ENCODE measurements at places on chromosomes 2 and 18.

DNA sequence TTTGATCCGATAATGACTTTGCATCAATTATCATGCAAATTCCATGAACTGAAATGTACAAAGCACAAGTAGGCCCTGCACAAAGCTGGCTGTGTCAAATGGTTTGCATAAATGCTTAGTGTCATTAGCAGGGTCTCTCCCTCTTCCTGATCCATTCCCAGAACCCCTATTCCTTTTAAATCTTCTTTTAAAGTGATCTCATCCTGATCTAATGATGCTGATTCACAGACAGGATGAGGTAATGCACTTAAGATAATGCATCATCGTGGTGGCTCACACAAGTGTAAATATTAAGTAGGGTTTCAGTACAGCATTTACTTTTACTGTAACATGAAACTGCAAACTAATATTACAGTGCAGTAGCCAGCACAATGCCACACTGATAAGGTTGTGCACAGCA, 304.8 kb upstream of the SOX11 start:
- DNase-seq: no peak

DNA sequence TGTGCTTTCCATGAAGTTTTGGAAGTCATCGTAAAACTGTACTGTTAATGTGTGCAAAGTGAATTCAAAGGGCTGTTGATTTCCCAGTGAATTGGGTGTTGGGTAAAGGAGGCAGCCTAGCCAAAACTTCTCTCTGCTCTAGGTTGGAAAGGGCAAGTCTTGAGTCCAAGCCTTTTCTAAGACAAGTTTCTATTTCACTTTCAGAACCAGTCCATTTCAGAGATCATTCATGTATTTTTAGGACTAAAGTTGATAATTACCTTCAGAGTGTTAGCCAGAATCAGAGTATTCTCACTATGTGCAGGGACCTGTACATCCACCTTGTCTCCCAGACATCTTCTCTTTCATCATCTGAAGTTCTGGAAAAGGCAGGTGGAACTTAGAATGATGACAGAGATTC, 636.1 kb upstream of the KLHL29 start:
- no peak for DNase-seq

GRCh38 chr2:107001964-107002696, 116.2 kb upstream of the ST6GAL2 start:
- DNase-seq: no peak

DNA sequence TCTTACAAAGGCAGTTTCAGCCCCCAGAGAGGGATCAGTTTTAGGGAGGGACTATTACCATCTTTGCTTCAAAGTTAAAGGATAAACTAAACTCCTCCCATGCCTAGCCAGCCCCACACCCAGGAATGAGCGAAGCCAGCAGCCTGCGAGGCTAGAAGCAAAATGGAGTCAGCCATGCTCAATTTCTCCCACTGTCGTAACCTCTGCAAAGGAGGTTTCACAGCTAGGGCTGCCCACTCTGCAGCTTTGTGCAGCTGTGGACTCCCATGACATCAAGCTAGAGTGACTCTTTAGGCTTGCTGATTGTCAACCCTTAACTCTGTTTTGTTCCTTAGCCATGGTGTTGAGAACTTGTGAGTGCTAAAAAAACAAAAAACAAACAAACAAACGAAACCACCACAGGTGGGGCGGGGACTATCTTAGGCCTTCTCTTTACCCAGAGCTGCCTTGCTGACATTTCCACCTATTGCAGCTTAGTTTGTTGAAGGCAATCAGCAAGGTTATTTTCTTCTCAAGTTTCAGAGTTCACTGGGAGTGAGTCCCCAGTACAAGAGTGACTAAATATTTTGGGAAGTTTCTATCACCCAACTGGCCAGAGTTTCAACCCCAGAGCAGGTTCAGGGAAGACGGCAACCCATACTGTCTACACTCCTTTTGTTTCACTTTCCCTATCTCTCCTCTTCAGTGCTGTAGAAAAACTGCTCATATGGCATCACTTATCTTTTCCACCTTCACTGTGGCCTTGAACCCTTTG, 592.1 kb downstream of the XIRP2 start:
- DNase-seq: no peak

DNA sequence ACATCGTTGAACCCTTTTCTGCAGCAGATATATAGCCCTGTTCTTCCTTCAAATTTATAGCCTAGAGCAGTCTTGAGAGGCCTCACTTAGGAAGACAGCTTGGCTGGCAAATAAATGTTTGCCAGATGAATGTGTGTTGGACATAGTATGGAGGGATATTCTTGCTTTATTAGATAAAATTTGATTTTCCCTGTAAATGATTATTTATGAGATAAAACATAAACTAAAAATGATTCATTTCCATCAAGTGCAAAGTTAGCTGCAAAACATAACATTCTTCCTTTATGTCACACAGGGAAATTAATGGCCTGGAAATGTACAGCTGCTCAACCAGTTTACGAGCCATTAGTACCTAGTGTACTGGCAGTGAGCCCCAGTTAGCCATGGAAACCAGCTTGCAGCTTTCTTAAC, 82.5 kb downstream of the LIMS1 start:
- no peak for DNase-seq

DNA sequence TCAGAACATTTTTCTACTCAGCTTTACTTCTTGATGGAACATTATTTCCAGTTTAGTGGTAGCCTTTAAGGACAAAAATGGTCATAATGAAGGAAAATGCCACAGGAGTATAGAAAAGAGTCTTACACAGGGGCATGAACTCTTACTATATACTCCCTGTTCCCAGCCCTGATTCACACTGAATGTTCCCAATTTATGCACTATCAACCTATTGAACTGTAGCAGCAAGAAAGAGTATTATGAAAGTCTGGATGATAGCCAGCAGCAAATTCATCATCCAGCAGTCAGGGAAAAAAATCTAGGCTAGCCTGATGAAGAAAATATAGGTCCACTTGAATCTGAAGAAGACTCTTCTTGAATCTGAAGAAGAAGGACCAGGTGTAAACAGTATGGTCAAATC, 1170.3 kb upstream of the CHAC2 start:
- no peak for DNase-seq

DNA sequence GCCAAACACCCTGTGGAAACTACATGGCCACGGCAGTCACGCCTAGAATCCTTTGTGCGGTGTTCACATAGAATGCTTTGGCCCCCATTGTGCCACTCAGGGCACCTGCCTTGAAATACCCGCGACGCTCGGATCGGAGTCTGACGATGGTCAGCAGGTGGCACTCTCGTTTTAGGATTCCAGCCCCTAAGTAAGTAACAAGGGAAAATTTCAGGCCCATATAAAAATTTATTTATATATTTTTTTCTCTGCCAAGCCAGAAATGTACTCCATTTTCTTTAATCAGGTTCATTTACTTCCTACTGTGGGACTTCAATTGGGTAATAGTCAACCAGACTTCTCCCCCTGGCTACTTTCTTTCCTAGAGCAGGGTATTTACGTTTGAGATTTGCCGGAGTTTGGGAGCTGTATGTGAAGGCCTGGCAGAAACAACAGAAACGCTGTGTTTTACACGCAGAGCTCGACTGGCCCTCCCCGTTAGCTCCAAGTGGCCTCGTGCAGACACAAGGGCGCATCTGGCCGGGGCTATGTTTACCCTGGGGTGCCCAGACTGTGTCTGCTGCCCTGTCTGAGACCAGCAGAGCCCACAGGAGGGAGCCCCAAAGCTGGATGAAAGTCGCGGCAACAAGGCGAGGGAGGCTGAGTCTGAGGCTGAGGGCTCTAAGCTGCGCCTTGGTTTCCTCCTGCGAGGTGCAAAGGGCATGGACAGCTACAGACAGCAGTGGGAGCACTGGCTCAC, 41.6 kb downstream of the LRRC30 start:
- peak; percentile 6 for DNase-seq

DNA sequence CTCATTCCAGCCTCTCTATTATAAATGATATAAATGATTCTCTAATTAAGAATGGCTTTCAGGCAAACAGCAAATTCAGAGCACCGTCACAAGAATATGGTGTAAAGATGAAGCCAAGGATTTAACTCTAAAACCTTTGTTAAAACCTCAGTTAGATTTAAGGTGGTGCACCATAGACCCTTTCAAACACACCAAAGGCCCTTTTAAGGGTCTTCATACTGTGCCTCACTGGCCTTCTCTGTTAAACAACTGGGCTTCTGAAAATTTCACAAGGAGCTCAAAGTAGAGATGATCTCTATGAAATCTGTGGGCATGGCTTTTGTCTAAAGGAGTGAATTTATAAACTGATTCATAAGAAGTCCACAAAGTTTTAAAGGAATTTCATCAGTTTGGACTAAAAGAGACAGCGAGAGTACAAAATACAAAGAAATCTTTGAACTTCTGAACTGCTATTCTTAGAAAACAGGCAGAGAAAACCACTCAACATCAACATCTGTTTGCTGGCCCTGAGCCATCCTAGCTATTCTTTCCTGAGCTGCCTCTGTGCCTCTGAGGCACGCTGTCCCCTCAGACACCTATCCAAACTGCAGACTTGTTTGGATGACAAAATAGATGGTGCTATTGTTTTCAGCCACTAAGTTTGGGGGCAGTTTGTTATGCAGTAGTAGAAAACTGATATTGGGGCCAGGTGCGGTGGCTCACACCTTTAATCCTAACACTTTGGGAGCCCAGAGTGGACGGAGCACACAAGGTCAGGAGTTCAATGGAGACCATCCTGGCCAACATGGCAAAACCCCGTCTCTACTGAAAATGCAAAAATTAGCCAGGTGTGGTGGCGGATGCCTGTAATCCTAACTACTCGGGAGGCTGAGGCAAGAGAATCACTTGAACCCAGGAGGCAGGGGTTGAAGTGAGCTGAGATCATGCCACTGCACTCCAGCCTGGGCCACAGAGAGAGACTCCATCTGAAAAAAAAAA, 72.9 kb upstream of the MYCN start:
- DNase-seq: no peak

DNA sequence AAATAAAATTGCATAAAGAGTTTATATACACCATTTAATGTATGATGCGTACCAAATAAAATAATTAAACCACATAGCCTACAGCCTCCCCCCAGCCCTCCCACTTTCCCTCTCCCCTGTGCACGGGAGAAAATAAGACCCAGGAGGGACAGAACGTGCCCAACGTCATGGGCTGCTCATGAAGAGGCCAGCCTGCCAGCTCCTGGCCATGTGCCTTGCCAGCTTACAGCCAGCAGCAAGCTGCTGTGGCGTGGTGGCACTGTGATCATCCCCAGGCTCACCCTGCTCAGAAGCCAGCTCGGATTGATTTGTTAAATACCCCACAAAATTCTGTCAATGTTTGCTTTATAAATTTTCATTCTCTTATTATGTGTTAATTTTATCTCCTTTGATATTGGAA, 7.6 kb downstream of the GPR148 start:
- DNase-seq: no peak

- DNase-seq: no peak
These were observed 145.0 kb downstream of the SPP2 start for GRCh38 chr2:234195516-234195915.

DNA sequence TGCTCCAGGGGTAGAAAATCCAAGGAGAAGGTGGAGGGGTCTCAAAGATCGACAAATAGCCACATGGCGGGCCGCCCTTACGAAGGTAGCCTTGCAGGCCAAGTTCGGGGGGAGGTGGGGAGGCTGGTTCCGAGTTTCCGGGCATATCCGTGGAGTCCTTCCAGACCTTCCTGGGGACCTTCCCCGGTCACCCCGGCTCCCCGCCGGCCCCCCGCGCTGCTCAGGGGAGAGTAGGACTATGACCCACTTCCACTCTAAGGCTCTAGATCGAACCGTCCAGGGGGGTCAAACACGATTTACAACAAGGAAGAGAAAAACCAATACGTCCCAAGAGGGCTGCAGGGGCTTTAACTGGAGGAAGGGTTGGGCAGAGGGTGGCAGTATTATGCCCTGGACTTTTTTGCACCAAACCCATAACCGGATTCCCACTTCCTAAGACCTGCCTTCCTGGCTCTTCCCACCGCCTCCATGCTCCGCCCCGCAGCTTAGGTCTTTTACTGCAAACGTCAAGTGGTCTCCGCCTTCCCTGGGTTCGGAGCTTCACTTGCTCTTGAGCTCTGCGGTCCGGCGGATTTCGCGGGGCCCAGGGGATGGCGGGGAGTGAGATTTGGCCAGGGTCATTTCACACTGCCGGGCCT, 779 bp upstream of the LYPD6 start:
- no peak for DNase-seq

- no peak for DNase-seq
These were observed 73.1 kb downstream of the RTN4 start for GRCh38 chr2:54977149-54977548.

DNA sequence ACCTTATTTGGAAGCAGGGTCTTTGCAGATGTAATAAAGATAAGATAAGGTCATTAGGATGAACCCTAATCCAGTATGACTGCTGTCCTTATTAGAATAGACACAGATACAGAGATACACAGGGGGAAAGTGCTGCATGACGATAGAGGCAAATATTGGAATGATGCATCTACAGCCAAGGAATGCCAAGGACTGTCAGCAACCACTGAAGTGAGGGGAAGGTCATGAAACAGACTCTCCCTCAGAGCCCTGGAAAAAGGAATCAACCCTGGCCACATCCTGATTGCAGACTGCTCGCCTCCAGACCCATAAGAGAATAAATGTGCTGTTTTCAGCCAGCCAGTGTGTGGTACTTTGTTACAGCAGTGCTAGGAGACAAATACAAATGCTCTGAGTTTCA, 14.8 kb downstream of the TMEM237 start:
- no peak for DNase-seq

- no peak for DNase-seq
These were observed 217.7 kb downstream of the GBX2 start for GRCh38 chr2:235950473-235950809.

- DNase-seq: no peak
These were observed 201.8 kb upstream of the GULP1 start for GRCh38 chr2:188089901-188090300.

GRCh38 chr2:46460241-46460921, 19.0 kb upstream of the TMEM247 start:
- no peak for DNase-seq

- no peak for DNase-seq
These were observed 139.0 kb upstream of the LINC00305 start for GRCh38 chr18:64287926-64288325.

DNA sequence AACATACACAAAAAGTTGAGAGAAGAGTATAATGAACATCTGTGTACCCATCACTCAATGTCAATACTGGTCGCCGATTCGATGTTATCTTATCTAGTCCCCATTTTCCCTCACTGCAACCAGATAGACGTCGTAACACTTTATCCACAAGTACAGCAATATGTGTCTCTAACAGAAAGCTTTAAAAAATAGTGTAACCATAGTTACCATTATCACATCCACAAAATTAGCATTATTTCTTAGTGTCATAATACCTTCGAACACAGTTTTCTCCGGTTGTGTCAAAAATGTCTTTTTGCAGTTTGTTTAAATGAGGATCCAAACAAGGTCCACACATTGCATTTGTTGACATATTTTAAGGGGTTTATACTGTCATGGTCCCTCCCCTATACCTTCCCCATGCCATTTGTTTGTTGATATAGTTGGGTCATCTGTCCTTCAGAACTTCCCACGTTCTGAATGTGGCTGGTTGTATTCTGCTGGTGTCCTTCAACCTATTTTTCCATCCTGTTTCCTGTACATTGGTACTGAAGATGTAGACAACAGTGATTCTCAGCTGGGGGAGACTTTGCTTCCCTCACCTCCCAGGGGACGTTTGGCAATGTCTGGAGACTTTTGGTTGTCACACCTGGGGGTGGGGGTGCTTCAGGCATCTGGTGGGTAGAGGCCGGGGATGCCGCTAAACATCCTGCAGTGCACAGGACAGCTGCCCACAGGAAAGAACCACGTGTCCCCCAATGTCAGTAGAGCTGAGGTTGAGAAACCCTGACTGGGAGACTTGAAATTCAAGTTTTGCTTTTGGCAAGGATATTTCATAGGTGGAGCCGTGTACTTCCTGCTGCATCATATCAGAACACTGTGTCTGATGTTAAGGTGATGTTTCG, 72.7 kb upstream of the SPRED2 start:
- no peak for DNase-seq

- no peak for DNase-seq
These were observed 3.7 kb downstream of the HDAC4 start for GRCh38 chr2:239396881-239397681.
